Psoas muscle (tissue), 8 donors: ENCODE measurements at places on chromosomes 5 and 9. TPM values are rescaled to one million over a fixed set of nuclear protein-coding genes. Genes with fewer than 3 reads are reported as not detected.

DNA sequence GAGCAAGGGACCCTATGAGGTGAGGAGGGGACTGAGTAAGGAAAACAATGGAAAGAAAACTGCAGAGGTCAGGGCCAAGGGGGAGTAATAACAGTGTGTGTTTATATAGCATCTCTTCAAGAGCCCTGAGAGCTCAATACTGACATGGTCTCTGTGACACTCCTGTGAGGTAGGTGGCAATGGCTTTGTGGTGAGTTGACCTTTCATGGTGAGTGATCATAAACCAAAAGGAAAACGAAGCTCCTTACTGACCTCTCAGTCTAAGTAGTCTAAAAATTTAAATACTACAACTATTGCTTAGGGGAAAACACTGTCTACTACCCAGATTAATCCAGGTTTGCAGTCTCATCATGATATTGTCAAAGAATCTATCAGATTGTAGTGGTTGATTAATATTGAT is 130.9 kb downstream of the SNCAIP start:
- no peak for DNase-seq

GRCh38 chr9:23811633-23812032 is 14.4 kb downstream of the ELAVL2 start:
- no peak for DNase-seq

DNA sequence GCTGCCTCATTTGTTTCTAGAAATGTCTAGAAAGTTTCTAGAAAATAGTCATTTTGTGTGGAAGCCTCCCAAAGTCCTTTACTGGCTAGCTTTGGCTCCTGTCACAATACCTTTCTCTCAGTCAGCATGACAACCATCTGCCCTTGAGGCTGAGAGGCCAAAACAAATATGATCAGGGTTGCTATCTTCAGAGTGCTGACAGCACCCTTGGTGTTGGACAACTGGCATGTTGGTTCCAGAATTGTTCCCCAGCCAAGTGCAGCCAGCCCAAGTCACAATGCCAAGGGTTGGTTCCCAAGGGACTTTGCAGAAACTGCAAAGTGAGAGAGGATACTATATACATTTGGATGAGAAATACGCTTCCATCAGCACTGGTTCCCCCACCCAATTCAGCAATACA is 140.9 kb upstream of the GAS1 start:
- DNase-seq = no peak

- DNase-seq = no peak
Observed at GRCh38 chr9:129989740-129990139, 53.2 kb downstream of the FNBP1 start.

DNA sequence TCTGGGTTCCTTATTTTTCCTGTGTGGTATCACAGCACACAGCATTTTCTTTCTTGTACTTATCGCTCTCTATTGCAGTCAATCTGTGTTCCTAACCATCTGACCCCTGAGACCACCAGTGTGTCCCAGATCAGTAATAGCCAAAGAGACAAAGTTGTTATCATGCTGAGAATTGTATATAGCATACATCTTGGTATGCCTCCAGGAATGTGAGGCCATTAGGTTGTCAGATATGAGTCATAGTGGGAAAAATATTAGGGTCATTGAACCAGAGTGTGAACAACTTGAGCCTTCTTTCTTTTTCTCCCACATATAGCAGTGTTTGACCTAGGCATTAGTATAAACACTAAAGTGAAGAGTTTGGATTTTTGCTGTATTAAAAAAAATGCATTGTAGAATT is 106.3 kb downstream of the NDUFAF2 start:
- DNase-seq = no peak

DNA sequence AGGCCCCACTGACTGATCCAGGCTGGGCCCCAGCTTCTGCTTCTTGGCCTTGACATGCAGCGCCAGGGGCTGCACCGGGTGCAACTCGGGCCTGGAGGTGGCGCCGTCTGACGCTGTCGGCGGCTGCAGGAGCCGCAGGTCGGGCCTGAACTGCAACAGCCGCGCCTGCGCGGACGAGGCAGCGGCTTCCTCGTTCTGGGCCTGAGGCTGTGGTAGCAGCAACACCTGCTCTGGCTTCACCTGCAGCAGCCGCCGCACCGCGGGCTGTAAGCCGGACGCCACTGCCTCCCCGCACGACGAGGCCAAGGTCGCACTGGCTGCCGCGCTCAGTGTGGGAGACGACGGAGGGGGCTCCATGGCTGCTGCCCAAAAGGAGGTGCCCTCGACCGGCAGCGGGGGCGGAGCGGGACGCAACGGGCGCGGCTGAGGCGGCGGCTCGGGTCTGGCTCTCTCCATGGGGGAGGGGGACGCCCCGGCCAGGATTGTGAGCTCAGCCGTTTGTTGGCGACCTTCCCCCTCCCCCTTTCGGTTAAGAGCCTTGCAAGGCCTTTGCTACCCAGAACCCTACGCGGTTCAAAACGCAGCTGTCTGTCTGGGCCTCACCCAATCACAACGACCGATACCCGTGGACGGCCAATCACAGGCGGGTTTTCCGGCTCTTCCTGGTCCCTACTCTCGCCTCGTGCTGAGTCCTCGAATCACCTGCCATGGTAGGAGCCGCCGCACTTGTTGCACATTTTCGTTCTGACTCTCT is 438 bp downstream of the SOX30 start:
- peak; percentile 74 for DNase-seq

Gene LCP2
- total RNA-seq = 6.0 TPM

Gene IFNA2
- not detected for total RNA-seq

Gene SPATA31D4
- total RNA-seq = not detected

Gene SPOCK1
- total RNA-seq = 11.3 TPM

Gene ZDHHC11B
- total RNA-seq = 0.99 TPM

DNA sequence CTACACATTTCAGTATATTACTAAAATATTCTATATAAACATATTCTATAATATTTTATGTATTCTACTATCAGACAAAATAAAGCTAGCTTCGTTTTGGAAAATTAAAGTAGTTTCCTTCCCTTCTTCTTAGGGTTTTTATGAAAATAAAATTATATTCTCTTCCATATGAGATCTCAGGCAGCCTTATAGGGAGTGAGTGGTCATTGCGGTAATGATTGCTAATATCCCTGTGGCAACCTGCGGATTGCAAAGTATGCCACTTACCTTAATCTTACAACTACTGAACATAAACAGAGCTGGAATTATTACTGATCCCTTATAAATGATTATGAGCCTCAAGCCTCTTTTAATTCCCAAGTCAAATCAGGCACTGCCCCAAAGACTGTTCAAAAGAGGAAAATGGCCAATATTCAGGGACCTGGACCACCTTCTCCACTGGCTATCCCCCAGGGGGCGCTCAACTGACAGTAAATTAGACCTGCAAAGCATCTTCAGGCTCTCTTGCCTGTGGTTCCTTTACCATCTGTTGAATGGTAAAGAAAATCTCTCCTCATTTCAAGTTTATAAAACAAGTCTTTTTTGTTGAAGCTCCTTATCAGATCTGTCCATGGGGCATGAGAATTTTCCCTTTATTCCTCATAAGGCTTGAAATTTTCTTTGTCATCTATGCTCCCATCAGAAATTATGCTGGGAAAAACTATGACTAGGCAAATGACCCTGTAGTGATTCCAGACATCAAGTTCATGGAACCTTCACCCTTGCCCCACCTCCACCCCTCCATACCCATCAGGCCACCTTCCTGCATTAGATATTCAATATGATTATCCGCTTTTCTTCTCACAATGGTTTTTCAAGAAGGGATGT is 163.9 kb downstream of the CEMIP2 start:
- DNase-seq = peak; percentile 76

DNA sequence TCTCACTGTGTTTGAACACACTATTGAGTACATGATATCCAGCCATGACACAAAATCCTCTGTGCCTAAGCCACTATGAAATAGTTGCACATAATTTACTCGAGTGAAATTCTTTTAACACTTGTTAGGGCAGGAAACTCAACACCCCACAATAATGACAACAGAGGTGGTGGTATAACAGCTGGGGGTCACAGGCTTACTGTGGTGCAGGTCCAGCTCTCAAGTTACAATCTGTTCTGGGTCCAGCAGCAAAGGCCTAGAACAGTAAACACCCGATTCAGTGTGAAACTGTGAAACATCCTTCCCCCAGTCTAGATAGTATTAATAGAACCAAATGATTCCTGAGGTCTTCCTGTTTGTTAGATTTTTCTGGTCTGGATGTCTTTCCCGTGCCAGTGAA is 102.9 kb upstream of the APC start:
- DNase-seq = no peak

DNA sequence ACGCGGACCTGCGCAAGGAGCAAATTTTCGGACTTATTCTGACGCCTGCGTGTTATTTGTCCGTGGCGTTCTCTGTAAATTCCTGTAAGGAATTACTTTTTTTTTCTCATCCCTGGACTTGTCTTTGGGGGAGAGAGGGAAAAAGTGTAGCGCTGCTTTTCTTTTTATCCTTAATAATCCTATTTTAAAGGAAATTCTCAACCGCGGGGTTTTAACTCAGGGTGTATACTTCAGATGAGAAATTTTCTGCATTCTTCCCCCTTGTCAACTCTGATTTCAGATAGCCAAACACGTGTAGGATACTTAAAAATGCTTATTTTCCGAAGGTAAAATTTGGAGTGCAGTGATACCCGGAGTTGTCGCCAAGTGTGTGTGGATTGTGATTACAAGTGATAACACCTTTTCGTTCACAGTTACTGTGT is 853 bp downstream of the DCP2 start:
- DNase-seq = no peak

DNA sequence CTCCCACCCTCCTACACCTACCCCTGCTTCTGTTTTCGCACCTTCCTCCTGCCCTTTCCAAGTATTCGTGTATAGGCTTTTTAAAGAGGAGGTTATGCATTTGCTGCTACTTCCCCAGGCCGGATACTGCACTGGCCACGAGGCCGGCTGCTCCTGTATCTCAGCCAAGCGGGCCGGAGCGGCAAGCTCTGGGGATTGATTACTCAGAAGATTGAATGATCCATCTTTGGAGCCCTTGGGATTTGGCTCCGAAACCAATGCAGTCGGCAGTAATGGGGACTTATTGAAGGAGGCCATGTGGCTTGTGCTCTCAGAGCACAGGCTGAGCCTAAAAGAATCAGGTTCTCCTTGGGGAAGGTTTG is 405.3 kb downstream of the TLE4 start:
- DNase-seq = peak; percentile 71

DNA sequence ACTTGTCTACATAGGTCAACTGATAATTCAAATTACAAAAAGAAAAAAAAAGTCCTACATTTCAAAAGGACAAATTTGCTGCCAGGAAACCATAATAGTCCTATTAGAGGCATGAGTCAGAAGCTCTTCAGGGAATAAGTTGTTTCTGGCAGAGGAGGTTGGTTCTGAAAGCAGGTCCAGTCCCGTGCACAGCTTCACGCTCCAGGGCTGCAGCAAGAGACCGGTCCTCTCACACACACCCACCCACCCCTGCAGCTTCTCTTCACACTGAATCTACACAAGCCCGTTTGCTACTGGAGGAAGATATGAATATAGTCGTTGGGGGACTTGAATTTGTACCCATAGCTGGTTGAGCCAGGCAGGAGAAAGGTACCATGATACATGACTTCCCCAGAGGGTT is 36.9 kb upstream of the SLC1A3 start:
- DNase-seq = peak; percentile 52

Gene PLCXD3
- total RNA-seq = 0.32 TPM

DNA sequence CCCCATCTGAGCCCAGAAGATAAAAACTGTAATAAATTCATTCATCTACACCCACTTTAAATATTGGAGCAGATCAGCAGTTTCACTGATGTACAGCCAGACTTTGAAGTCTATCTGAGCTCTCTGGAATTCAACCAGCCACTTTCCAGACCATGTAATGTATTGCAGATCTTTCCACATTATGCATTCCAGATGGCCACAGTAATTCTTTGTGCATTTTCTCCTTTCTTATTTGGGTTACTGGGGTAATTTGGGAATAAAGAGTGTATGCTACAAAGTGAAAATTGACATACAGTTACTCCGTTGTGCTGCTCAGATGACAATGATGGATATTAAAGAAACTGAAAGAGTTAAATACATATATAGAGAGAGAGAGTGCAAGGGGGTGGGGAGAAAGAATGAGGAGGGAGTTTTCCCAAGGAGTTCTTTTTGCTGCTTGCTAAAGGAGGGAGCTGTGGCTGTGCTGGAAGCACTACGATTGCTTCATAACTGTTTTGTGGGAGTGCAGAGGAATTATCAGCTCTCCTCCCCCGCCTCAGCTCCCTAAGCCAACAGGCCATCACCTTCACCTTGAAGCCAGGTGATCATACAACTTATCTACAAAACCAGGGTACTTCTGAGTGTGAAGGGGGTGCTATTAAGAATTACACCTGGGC is 152.8 kb downstream of the GAS1 start:
- DNase-seq = no peak

GRCh38 chr5:132322266-132322665 is 28.1 kb downstream of the SLC22A4 start:
- no peak for DNase-seq

- peak; percentile 28 for DNase-seq
Observed at GRCh38 chr9:137467896-137468295, 8.8 kb upstream of the NSMF start.

GRCh38 chr9:132606066-132606465 is 23.7 kb downstream of the BARHL1 start:
- no peak for DNase-seq

DNA sequence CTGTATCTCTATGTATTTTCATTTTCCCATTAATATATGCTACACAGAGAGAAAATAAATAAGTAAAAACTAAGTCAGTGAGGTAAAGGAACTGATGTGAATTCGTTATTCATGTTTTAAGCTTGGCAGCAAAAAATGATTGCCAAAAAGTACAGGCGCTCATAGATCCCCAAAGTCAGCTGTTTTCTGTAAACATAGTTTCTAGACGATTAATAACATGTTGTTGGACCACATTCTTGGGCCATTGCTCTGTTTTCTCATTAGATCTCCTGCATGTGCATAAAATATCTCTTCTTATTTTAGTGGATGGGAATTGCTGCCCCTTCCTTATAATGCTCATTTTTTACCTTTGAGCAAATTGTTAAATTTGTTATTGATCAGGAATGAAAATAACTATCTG is 215.2 kb downstream of the TLE1 start:
- DNase-seq = no peak

- peak; percentile 85 for DNase-seq
Observed at GRCh38 chr5:179907556-179908324, at the start of gene TBC1D9B. Gene TBC1D9B (minus strand): TSS chr5:179907897. CDS start chr5:179907821, 76 bp downstream.

DNA sequence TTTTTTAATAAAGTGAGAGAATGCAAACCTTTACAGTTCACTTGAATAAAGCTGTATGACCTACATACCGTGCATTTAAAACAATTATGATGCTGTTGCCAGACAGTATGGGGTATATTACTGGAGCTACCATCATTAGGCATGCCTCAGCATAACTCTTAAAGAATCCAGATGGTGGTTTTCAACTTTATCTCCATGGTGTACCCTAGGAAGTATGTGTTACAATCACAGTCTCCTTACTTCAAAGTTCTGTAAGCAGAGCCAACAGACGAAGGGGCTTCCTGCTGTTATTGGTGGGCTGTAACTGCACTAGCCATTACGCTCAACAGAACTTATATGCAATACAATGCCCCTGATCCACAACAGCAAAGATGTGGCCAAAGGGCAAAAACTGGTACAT is 803.3 kb downstream of the DTWD2 start:
- DNase-seq = no peak

GRCh38 chr9:18463991-18464390 is 10.0 kb upstream of the ADAMTSL1 start:
- no peak for DNase-seq

- no peak for DNase-seq
Observed at GRCh38 chr9:17052626-17053025, 82.2 kb upstream of the CNTLN start.

Gene NIPAL4
- total RNA-seq = 0.50 TPM
